ENCODE measurements at places on chromosomes 1 and 21.

GRCh38 chr1:240635466-240636256, 23.7 kb upstream of the GREM2 start:
- no peaks in the 10 kb centered on the region for H3K27me3 ChIP-seq
- H3K27ac ChIP-seq: no peak overlapping the region
- DNase-seq: no peak
- no peaks in the 10 kb centered on the region for H3K36me3 ChIP-seq

DNA sequence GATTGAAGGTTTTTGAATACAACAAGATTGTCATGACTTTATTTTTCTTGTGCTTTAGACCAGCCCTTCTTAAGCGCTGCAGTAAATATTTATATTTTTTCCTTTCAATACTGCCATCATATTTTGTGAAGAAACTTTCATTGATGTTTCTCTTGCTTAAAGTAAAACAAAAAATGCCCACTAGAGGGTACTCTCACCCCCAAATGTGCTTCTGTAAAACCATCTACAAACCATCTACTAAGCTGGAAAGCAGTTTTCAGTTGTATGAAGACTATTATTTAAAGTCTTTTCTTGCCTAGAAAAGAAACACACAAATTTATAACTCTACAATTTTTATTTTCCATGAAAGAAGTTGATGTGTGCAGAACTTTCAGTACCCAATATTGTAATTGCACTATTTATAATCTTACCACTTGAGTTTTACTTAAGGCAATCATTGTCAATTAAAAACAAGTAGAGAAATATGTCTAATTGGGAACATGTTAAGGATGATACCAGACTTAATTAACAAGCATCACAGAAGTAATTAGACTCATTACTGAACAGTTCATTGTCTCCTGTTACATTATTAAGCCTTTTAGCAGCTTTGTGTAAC, 10.7 kb downstream of the LEPR start:
- H3K27me3 ChIP-seq: no peaks in the 10 kb centered on the region
- peak; percentile 31 for DNase-seq

DNA sequence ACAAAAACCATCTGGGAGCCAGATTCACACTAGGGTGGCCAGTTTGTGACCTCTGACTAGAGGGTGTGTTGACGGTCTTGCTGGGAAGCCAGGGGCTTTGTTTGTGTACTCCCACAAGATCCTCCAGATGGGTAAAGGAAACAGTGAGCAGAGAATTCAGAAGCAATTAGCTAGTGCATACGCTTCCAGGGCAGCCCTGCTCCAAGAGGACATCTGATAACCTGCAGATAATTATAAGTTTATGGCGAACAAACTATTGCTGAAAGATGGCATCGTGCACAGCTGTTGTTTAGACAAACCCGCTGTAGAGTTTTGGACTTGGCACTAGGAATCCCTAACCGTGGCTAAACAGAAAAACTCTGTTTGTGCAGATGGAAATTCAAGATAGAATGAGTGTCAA, 326.4 kb downstream of the TGFB2 start:
- no peaks in the 10 kb centered on the region for H3K36me3 ChIP-seq
- peaks cover 17% of the 10 kb centered on the region for H3K4me1 ChIP-seq
- peak; percentile 45 for DNase-seq
- no peak overlapping the region for H3K4me3 ChIP-seq
- H3K27me3 ChIP-seq: no peaks in the 10 kb centered on the region

DNA sequence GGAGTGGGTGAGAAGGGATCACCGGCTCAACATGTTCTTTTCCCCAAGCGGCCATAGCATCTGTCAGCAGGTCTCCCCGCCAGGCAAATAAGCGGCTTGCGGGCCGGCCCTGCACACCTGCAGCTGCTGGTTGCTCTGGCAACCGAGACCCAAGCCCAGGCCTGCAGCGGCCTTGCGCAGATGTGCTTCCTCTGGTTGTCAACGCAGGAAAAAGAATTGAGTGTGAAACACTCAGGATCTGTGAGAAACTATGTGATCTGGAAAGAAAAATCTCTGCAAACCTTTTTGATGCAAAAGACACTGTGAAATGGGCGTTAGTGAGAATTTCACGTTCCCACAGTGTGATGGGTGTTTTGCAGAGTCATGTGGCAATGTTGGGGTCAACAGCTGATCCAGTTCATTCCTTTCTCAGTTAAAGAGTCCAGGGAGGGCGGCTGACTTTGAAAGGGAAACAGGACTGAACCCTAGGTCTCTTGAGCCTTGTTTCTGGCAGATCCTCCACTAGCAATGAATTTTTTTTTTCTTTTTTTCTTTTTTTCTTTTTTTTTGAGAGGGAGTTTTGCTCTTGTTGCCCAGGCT, 28.4 kb downstream of the TOMM20 start:
- H3K27ac ChIP-seq: no peak overlapping the region
- no peak for DNase-seq
- H3K27me3 ChIP-seq: no peaks in the 10 kb centered on the region
- no peak overlapping the region for H3K4me3 ChIP-seq

DNA sequence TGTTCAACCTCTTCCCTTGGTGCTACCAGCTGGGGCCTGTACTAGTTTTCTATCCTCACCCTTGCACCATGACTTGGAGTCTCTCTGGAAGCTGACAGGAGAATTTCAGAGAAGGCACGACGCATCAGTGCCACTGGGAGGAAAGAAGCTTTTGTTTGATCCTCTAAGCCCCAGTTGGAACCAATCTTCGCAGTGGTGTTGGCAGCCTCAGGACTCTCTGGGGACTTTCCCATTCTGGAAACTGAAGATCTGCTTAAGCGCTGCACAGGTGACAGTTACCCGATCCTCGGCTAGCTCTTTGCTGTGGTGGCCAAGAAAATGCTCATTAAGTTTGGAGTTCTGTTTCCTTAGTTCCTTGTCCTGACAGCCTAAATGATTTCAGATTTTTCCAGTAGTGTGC, 222.3 kb downstream of the RHOU start:
- H3K27me3 ChIP-seq: no peaks in the 10 kb centered on the region
- H3K36me3 ChIP-seq: no peaks in the 10 kb centered on the region
- DNase-seq: no peak

GRCh38 chr1:183778045-183778444, 26.9 kb upstream of the RGL1 start:
- no peaks in the 10 kb centered on the region for H3K36me3 ChIP-seq
- no peak for DNase-seq
- no peak overlapping the region for H3K27ac ChIP-seq

DNA sequence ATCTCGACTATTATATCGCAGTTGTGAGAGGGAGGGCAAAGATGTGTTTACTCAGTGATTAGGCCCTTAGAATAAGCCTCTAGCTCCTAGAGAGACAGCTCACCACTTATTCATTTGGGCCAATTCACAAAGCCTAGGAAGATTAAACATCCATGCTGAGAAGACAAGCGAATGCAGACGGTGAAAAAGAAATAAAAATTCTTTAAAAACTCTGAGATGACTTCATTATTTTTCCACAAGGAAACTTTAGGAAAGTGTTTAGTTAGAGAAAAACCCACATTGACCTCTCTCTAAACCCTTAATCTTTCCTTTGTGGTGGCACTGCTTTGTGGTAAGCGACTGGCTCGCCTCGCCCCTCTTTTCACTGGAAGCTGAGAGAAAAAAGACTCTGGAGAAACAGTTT, 146.8 kb upstream of the DMRTA2 start:
- H3K36me3 ChIP-seq: no peaks in the 10 kb centered on the region
- DNase-seq: peak; percentile 63
- H3K4me3 ChIP-seq: peak overlapping the region; percentile 16
- peak overlapping the region; percentile 29 for H3K27ac ChIP-seq
- peaks cover 9% of the 10 kb centered on the region for H3K4me1 ChIP-seq

GRCh38 chr1:15965228-15965767, 10.6 kb downstream of the ZBTB17 start:
- peak overlapping the region; percentile 3 for H3K4me3 ChIP-seq
- H3K27ac ChIP-seq: peak overlapping the region; percentile 78
- H3K4me1 ChIP-seq: peaks cover 30% of the 10 kb centered on the region
- H3K36me3 ChIP-seq: peaks cover 16% of the 10 kb centered on the region
- H3K27me3 ChIP-seq: no peaks in the 10 kb centered on the region

GRCh38 chr1:119768778-119769177, at the start of gene HMGCS2:
HMGCS2 (minus strand) TSS chr1:119768905; CDS start chr1:119768844, 61 bp downstream.
- H3K4me1 ChIP-seq: peaks cover 6% of the 10 kb centered on the region
- H3K4me3 ChIP-seq: no peak within 1 kb of the TSS
- H3K27ac ChIP-seq: no peak within 1 kb of the TSS
- DNase-seq: no peak
- no peaks in the 10 kb centered on the region for H3K36me3 ChIP-seq
- H3K27me3 ChIP-seq: peaks cover 45% of the 10 kb centered on the region

- peaks cover 4% of the 10 kb centered on the region for H3K4me1 ChIP-seq
- H3K27me3 ChIP-seq: peaks cover 7% of the 10 kb centered on the region
- DNase-seq: peak; percentile 74
- H3K27ac ChIP-seq: no peak overlapping the region
- no peaks in the 10 kb centered on the region for H3K36me3 ChIP-seq
- H3K4me3 ChIP-seq: peak overlapping the region; percentile 13
Measured at GRCh38 chr21:26715878-26716506, 129.2 kb downstream of the ADAMTS1 start.

GRCh38 chr1:225987491-225988316, 11.4 kb downstream of the SDE2 start:
- peaks cover 79% of the 10 kb centered on the region for H3K36me3 ChIP-seq
- H3K4me1 ChIP-seq: no peaks in the 10 kb centered on the region
- no peak overlapping the region for H3K27ac ChIP-seq
- no peaks in the 10 kb centered on the region for H3K27me3 ChIP-seq

- H3K4me1 ChIP-seq: peaks cover 9% of the 10 kb centered on the region
- H3K27ac ChIP-seq: no peak overlapping the region
Measured at GRCh38 chr1:229553621-229554130, 4.8 kb downstream of the ABCB10 start.

- no peaks in the 10 kb centered on the region for H3K4me1 ChIP-seq
- H3K36me3 ChIP-seq: no peaks in the 10 kb centered on the region
- DNase-seq: no peak
- H3K27me3 ChIP-seq: no peaks in the 10 kb centered on the region
Measured at GRCh38 chr1:234276151-234276788, 97.0 kb upstream of the COA6 start.

All from osteoblast (primary cell).